Endodermal cell (in vitro differentiated cells): ENCODE measurements at places on chromosomes 12 and 14. TPM values are rescaled to one million over a fixed set of nuclear protein-coding genes. Genes with fewer than 3 reads are reported as not detected.

DNA sequence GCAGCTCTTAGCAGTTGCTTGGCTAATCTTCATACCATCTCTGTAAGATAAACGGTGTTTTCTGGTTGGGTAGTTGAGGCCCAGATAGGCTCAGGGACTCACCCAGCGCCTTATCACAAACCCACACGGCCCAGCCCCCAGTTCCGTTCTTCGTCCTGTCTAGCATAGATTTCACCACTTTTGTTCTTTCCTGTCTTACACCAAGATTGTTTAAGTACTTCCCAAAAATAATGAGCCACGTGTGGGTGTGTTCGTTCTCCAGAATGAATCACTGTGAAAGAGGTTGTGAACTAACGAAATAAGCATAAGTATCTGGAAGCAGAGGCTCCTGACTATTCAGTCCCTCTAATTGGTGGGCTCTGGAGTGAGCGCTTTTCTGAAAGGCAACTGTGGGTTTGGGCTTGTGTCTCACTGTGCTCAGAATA lies 21.4 kb downstream of the ACVR1B start:
- peaks cover 39% of the 10 kb centered on the region for H3K4me1 ChIP-seq
- peak overlapping the region; percentile 13 for H3K4me3 ChIP-seq
- H3K27me3 ChIP-seq: no peaks in the 10 kb centered on the region

GRCh38 chr12:82880442-82880901 lies 193.8 kb downstream of the TMTC2 start:
- H3K4me1 ChIP-seq: no peaks in the 10 kb centered on the region
- no peaks in the 10 kb centered on the region for H3K27me3 ChIP-seq
- peak overlapping the region; percentile 65 for H3K27ac ChIP-seq
- H3K36me3 ChIP-seq: no peaks in the 10 kb centered on the region

DNA sequence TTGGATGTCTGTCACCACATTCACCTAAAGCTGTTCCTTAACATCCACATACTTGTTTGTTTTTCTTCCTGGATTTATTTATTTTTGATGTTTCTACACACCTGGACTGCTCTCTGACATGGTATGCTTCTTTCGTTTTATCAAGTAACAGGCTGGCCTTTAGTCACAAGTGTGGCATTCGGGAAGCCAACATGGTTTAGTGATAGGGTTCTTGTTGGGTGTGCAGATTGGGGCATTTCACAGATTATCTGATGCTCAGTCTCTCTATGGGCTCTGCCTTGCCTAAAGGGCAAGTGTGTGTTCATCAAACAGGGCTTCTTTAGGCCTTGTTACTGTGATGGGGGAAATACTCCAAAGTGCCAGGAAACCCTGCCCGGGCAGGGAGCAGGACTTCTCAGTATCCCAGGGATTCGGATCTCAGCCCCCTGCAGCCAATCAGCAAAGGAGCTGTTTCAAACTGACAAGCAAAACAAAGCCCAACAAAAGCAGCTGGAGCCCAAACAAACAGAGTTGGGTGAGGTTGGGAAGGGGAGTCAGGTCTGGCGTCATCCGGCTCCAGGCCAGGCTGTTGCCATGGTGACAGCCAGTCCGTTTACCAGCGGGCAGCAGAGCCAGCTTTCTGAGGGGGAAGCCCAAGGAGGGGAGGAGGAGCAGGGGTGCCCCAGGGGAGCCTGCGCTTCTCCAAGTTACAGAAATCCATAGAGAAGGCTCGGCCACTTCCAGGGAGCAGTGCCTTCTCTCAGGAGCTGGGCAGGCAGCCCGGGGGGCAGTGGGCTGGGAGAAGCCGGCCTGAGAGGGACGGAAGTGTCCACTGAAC lies 31.9 kb downstream of the FOS start:
- H3K36me3 ChIP-seq: no peaks in the 10 kb centered on the region
- DNase-seq: peak; percentile 94
- peak overlapping the region; percentile 73 for H3K27ac ChIP-seq
- no peaks in the 10 kb centered on the region for H3K27me3 ChIP-seq
- H3K4me1 ChIP-seq: peaks cover 3% of the 10 kb centered on the region
- no peak overlapping the region for H3K4me3 ChIP-seq

DNA sequence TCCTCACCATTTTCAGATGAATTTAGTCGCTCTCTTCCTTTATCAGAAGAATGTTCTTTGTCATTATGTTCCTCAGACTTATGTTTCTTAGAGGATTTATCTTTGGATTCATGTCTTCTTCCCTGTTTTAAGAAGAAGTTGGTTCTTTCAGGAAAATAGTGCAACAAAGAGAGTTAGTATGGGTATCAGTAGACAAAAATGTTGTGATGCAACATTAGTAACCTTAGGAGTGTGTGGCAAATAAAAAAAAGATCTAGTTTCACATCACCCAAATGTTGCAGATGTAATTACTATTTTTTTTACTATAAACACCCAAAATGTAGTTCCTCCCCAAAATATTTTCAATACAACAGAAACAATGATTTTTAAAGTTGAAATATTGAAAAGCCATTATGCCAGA lies 7.8 kb downstream of the RSRC2 start:
- no peaks in the 10 kb centered on the region for H3K27me3 ChIP-seq
- peaks cover 5% of the 10 kb centered on the region for H3K4me1 ChIP-seq
- no peak overlapping the region for H3K4me3 ChIP-seq
- H3K27ac ChIP-seq: no peak overlapping the region

DNA sequence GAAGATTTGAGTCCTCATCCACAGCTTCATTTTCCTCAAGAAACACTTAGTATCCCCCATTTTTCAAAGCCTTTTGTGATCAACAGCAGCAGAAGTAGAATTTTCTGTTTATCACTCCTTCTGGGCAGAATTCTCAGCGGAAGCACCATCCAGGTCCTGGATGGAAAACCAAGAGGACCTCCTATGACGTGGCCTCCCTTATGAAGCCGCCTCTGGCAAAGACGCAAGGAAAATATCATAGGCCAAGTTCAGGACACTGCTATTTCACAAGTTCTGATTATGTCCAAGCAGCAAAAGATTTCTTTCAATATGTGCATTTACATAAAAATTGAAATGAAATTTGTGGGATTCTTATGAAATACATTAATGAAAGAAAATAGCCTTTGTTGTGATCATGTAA lies 315.0 kb downstream of the SEC23A start:
- no peak overlapping the region for H3K27ac ChIP-seq
- peaks cover 7% of the 10 kb centered on the region for H3K4me1 ChIP-seq
- DNase-seq: no peak
- no peaks in the 10 kb centered on the region for H3K36me3 ChIP-seq
- no peak overlapping the region for H3K4me3 ChIP-seq

- peak overlapping the region; percentile 46 for H3K27ac ChIP-seq
- peaks cover 10% of the 10 kb centered on the region for H3K4me1 ChIP-seq
- H3K4me3 ChIP-seq: no peak overlapping the region
- DNase-seq: peak; percentile 60
- peaks cover 61% of the 10 kb centered on the region for H3K27me3 ChIP-seq
- H3K36me3 ChIP-seq: no peaks in the 10 kb centered on the region
These were observed 9.1 kb upstream of the SERPINA1 start for GRCh38 chr14:94397289-94398181.

- DNase-seq: no peak
- no peaks in the 10 kb centered on the region for H3K27me3 ChIP-seq
- no peaks in the 10 kb centered on the region for H3K36me3 ChIP-seq
- no peak overlapping the region for H3K27ac ChIP-seq
- no peaks in the 10 kb centered on the region for H3K4me1 ChIP-seq
These were observed 48.0 kb downstream of the ARL6IP4 start for GRCh38 chr12:123028475-123028874.

- DNase-seq: peak; percentile 70
- peaks cover 6% of the 10 kb centered on the region for H3K4me1 ChIP-seq
- no peaks in the 10 kb centered on the region for H3K27me3 ChIP-seq
- peak overlapping the region; percentile 1 for H3K4me3 ChIP-seq
These were observed 14.4 kb upstream of the GUCY2C start for GRCh38 chr12:14710632-14711320.

DNA sequence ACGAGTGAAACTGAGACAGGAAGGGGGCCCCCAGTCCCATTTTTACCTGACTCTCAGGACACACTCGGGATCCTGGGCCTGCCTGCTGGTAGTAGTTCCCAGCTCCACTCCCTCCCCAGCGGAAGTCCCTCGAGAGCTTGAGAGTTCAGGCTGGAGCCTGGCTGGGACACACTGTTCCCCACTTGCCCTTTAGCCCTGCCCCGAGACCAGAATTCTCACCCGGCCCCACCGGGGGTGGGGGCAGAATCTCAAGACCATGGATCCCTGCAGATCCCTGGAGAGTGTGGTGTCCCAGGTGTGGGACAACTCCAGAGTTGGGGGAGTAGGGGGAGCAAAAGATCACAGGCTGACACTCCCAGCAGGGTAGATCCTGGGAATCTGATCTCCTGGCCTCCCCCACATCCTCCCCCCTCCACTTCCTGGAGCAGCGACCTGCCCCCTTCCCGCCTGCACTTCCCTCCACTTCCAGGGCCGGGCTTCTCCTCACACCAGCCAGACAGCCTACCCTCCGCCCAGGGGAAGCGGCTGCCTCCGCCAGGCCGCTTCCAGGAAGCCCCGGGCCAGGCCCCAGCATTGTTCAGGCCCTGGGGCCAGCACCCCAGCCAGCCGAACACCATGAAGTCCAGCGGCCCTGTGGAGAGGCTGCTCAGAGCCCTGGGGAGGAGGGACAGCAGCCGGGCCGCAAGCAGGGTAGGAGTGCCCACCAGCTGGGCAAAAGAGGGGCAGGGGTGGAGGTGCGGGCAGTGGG lies at the start of gene TNS2:
TSS of gene TNS2 (plus strand) at position 495 of the 748 bp plus-strand sequence. CDS start at position 616, 121 bp downstream.
- peaks cover 9% of the 10 kb centered on the region for H3K36me3 ChIP-seq
- H3K4me3 ChIP-seq: peak within 1 kb of the TSS; percentile 80
- peak; percentile 95 for DNase-seq
- H3K27ac ChIP-seq: peak within 1 kb of the TSS; percentile 62
- H3K4me1 ChIP-seq: peaks cover 32% of the 10 kb centered on the region
- H3K27me3 ChIP-seq: no peaks in the 10 kb centered on the region

DNA sequence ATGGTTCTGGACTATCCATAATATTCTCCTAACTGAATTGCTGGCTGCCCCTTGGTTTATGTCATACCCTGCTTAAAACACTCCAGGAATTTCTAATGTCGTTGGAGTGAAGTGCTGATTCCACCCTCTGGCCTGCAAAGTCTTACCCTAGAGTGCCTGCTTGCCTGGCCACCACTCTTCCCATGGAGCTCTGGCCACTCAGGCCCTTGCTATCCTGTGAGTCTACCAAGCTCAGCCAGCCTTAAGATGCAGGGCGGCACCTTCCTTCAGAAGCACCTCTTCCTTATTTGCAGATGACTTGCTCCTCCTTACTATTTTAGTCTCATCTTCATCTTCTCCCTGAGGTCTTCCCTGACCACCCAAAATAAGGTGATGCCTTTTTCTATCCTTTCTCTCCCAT lies 35.3 kb downstream of the SLC6A15 start:
- no peaks in the 10 kb centered on the region for H3K27me3 ChIP-seq
- H3K4me3 ChIP-seq: no peak overlapping the region
- H3K36me3 ChIP-seq: no peaks in the 10 kb centered on the region

- H3K4me1 ChIP-seq: peaks cover 6% of the 10 kb centered on the region
- H3K4me3 ChIP-seq: peak overlapping the region; percentile 14
- DNase-seq: peak; percentile 81
- no peak overlapping the region for H3K27ac ChIP-seq
These were observed 23.9 kb downstream of the PHLDA1 start for GRCh38 chr12:76007640-76008039.

GRCh38 chr14:21169573-21169972 lies 13.7 kb upstream of the OR5AU1 start:
- no peaks in the 10 kb centered on the region for H3K27me3 ChIP-seq
- H3K36me3 ChIP-seq: no peaks in the 10 kb centered on the region
- DNase-seq: no peak
- no peak overlapping the region for H3K27ac ChIP-seq

DNA sequence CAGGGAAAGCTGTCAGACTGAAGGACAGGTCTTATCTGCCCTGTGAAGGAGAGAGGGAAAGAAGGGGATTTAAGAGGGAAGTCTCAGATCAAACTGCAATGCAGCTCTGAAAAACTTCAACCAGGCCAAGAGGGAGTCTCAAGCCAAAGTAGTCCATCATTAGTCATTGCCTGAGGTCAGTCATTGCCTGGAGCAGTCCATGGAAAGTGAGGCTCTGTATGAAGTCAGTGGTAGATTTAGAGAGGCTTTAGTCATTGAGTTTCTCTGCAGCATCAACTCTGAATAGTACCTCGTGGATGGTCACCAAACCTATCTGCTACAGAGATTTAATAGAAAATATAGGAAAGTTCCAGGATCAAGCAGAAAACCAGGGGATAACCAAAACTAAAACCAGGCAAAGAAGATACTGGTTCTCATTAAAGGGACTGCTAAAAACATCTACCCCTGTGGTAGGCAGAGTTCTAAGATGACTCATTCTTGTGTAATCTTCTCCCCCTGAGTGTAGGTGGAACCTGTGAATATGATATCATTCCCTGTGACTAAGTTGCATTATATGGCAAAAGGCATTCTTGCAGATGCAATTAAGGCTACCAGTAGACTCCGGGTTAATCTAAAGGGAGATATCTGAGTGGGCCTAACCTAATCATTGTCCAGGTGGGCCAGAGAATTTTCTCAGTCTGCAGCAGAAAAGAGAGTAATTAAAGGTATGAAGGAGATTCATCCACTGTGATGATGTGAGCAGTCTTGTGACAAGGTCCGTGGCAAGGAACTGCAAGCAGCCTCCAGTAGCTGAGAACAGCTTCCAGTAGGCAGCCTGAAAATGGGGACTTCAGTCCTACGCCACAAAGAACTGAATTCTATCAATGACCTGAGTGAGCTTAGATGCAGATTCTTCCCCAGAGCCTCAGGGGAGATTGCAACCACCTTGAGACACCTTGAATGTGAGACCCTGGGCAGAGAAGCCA lies 123.1 kb downstream of the GALC start:
- peaks cover 19% of the 10 kb centered on the region for H3K4me1 ChIP-seq
- H3K27ac ChIP-seq: no peak overlapping the region
- peak; percentile 50 for DNase-seq
- H3K36me3 ChIP-seq: no peaks in the 10 kb centered on the region

DNA sequence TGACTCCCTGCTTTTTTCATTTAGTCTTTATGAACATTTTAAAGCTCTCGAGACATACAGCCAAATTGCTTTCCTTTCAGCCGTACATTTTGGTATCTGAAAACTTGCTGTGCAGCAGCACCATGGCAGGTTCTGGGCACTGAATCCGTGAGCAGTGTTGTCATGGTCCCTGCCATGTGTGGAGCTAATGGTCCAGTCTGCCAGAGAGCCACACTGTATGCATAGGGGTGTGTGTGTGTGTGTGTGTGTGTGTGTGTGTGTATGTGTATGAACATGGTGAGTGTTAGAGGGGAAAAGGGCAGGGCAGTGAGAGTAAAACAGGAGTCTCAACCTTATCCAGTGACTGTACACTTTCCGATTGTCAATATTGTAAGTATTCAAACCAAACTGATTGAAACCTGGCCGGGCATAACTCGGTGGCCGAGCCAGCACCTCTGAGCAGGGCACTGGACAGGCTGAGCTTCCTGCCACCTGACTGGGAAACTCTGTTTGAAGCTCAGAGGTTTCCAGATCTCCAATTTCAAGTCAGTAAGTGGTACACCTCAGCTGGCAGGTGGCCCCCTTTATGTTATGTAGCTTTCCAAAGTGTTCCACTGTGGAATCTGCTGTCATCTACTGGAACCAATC lies 110.0 kb downstream of the ESR2 start:
- H3K4me3 ChIP-seq: no peak overlapping the region
- no peak for DNase-seq
- no peak overlapping the region for H3K27ac ChIP-seq
- H3K36me3 ChIP-seq: peaks cover 25% of the 10 kb centered on the region

The IQSEC3 gene
- 1.5 and 2.3 TPM in 2 replicates for total RNA-seq

The DRAM1 gene
- 0.59 to 1.1 TPM (median 0.91 TPM) in 3 replicates for total RNA-seq

The RD3L gene
- total RNA-seq: not detected in 3 replicates

The ANKS1B gene
- 28.5 to 42.6 TPM (median 28.5 TPM) in 3 replicates for total RNA-seq
